Cortex of kidney (tissue), 1 donor: ENCODE measurements at places on chromosomes 13 and 19.

DNA sequence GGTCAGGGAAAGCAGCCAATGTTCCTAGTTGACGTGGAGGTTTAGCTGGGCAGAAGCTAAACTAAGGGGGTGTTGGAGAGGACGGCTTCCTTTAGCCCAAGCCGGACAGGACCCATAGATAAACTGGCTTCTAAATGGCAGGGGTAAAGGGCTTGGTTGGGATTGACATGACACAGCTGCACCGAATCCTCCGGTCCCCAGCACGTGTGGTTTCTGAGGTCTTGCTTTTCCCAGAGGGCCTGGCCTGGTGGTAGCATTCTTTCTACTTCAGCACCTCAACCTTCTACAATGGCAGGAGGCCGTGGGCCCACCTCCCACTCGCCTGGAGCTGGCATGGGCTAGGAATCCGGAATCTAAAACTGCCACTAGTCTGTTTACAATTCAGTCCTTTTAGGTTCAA is 163.0 kb downstream of the FGF9 start:
- no peak for DNase-seq

DNA sequence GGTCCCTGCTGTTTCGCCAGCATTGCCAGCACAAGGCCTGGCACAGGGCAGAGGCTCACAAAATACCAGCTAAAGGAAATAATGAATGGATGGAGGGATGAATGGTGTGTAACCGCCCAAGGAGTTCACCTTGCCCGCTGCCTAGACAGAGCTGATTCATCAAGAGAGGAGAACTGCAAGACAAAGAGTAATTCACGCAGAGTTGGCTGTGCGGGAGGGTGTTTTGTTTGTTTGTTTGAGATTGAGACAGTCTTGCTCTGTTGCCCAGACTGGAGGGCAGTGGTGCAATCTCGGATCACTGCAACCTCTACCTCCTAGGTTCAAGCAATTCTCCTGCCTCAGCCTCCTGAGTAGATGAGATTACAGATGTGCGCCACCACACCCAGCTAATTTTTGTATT is 3.0 kb downstream of the OPA3 start:
- DNase-seq = no peak

DNA sequence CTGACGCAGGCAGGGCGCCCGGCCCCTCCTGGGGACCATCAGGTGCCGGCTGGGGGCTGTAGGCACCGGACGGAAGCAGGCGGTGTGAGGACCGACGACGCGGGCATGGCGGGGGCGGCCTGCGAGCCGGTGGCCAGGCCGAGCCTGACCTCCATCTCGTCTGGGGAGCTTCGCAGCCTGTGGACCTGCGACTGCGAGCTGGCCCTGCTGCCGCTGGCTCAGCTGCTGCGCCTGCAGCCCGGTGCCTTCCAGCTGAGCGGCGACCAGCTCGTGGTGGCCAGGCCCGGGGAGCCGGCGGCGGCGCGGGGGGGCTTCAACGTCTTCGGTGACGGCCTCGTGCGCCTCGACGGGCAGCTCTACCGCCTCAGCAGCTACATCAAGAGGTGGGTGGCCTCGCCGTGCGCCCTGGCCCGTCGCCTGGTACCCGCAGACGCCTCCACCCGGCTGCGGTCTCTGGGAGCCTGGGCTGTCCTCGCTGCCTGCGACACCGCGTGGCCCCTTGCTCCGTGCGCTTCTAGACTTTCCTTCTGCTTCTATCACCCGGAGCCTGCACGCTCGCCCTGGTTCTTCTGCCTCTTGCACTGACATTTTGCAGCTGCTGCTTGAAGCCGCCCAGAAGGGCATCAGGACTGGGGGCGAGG is 460 bp downstream of the MEDAG start:
- DNase-seq = no peak

DNA sequence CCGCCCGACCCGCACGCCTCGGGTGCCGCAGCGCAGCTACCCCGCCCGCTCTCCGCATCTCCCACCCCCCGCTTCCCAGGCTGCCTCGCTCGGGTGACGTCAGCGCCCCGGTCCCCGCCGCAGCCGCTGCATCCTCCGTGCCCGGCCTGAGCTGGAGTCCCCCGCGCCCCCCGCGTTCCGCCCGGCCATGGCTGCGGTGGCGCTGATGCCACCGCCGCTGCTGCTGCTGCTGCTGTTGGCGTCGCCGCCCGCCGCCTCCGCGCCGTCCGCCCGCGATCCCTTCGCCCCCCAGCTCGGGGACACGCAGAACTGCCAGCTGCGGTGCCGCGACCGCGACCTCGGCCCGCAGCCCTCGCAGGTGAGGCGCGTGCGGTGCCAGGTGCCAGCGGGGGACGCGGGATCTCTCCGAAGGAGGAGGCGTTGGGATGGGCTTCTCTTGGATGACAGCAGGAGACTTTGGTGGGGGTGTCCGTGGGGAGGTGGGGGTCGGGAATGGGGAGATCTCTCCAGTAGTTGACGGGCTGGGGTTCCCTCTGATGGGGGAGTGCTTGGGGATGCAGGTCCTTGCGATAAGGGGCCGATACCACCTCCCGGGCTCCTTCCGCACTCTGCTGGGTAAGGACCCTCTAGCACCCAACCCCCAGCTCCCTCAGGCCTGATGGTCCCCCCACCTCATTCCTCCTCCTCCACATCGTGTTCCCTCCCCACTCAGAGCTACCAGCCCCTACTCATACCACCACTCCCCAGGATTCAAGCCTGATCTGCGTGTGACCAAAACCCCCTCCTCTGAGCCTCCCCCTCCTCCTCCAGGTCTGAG is at the start of gene TMEM59L:
Gene TMEM59L (plus strand): TSS at position 99 of the 817 bp plus-strand sequence. CDS start 89 bp downstream, at position 188.
- no peak for DNase-seq

DNA sequence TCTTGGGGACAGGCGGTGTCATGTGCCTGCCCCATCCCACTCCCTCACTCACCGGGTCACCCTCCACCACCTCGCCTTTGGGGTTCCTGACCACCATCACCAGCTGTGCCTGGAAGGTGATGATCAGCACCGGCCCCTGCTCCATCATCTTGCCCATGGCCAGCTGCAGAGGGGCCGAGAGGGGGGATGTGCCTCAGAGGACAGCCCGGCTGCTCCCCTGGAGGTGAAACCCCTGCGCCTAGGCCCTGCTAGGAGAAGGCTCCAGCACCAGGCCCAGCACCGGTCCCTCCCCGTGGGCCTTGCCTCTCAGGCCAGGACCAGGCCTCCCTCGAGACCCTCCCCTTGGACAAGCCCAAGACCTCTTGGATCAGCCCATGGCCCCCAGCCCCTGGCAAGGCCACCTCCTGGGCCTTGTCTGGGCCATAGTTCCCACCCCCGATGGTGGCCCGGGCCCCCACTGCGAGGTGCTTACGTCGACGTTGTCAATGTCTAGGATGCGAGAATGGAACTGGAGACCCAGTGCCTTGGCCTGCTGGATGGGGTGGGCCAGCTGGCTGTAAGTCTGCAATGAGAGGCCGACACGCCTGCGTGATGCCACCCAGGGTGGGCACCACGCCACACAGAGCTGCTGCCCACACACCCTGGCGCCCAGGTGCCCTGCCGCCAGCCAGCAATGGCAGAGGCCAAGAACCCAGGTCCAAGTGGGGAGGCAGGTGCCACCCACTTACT is 1.8 kb upstream of the CTXN1 start:
- no peak for DNase-seq

DNA sequence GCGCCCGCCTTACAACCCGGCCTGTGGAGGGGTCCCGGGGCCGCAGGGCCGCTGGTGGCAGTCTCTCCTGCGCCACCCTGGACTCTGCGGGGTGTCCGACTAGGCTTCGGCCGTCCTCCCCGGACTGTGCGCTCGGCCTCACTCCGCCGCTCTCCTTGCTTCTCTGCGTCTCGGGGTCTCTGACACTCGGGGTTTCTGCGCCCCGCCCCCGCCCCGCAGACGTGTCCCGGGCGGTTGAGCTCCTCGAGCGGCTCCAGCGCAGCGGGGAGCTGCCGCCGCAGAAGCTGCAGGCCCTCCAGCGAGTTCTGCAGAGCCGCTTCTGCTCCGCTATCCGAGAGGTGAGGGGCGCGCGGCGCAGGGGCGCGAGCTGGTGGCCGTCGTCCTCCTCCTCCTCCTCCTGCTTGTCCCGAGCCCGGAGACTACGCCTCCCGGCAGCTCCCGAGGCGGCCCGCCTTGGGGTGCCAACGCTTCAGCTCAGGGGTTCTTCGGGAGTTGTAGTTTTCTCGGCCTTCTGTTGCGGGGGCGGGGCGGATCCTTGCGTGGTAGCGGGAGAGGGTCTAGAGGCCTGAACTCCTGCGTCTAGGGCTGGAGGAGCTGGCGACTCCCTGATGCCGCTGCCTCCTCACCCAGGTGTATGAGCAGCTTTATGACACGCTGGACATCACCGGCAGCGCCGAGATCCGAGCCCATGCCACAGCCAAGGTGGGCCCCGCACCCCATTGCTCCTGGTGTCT is 627 bp downstream of the LIN7B start:
- no peak for DNase-seq

GRCh38 chr13:24640752-24641151 is 39.5 kb upstream of the ATP12A start:
- DNase-seq = no peak

GRCh38 chr19:5349041-5349440 is 8.4 kb upstream of the PTPRS start:
- DNase-seq = no peak

DNA sequence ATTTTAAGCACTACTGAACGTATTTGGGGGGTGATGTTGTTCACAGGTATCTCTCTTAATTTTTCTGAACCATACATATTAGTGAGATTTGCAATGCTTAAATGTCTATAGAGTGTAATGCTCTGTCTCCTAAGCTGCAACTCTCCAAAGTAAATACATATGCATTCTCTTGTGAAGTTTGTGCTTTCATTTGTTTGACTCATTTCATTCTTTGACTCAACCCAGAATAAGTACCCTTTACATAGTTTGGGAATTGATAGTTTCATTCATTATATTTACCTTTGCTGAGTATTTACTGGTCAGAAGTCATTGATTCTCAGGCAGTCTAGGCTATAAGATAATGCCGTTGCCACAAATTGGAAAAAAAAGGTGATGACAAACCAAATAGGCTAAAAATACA is 406.9 kb downstream of the FGF9 start:
- no peak for DNase-seq

- DNase-seq = no peak
Observed at GRCh38 chr13:21541271-21541670, 62.7 kb downstream of the MICU2 start.

- DNase-seq = no peak
Observed at GRCh38 chr19:42683917-42684513, 56.3 kb downstream of the PSG3 start.

GRCh38 chr19:1266916-1267476 is 2.1 kb upstream of the CIRBP start:
- no peak for DNase-seq

GRCh38 chr19:16367261-16367683 is 42.6 kb downstream of the KLF2 start:
- no peak for DNase-seq

DNA sequence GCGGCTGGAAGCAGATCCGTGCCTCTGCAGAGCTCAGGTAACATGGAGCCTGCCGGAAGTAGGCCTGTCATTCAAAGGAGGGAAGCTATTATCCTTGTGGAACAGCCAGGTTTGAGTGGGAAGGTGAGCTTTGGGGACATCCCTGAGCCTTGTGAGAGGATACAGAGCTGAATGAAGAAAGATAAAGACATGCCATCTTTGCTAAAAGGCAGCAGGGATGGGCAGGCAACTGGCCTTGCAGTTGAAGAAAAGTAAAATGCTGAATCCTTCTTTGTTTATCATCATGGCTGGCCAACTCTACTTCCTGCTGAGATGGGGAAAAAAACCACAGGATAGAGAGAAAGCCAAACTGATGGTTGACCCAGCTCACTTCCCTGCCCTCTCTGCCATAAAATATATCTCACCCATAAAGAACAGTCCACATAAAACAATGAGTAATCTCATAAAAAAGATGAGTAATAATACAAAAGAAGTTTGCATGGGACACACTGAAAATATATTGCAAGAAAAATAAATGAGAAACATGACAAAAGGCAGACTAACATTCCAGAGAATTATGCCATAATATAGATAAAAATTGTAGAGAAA is 226.3 kb downstream of the DLEU7 start:
- no peak for DNase-seq

DNA sequence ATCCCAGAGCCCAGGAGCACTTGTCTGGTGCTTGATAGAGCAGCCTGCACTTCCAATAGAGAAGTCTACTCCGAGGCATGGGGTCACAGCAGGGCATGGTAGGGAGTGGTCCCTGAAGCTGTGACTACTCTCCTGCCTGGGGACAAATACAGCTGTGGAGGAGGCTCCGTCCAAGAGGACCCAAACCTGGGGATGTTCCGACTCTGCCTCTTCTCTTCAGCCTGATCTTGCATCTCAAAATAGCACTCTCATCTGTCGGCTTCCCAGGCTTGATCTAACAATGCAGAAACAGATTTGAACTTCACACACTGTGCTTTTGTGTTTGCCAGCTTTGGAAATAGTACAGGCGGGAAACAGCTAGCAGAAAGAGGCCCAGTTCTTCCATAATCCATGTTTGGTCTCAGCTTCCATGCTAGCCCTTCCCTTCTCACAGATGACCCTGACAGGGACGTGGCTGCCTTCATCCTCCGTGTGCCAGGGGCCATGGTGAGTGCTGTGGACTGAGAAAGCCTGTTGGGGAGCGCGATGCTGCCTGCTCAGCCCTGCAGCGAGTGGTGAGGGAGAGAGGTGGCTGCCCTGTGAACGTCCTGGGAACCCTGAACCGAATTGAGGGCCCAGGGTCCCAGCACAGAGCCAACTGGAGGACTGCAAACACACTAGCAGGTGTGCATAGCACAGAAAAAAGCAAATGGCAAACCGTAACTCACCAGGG is 150.3 kb upstream of the GPR12 start:
- no peak for DNase-seq

- DNase-seq = no peak
Observed at GRCh38 chr13:95231393-95231792, 69.9 kb downstream of the ABCC4 start.

DNA sequence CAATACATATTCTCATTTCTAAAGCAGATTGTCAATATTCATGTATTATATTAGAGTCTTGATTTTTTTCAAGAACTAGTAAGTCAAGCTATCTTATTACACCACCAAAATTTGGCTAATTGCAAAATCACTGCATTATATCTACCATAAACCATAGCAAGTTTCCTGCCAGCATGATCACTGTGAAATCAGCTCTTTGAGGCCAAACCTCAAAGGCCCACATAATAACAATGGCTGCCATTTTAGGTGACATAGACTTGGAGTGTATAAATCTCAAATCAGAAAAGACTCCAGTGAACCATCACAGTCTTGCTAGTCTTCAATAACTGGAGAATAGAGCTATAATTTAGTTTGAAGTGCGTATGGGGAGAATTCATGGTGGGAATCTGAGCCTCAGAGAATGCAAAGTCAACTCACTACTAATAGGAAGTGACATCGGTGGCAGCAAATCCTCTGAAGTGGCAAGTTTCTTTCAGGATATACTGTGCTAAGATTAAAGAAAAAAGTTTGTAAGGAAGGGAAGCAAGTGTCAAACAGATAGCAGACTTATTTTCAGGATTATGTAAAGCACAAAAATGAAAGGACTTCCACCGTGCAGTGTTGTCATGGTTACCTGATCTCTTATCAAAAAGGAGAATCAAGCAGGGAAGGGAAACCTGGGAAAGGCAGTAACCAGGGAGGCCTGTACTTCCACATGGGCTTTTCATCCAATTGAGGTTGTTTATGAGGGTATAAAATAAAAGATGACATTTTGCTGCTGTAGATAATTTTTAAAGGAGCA is 117.4 kb upstream of the FNDC3A start:
- no peak for DNase-seq
